ENCODE measurements at places on chromosomes 5 and 9.

GRCh38 chr5:80141681-80142080 lies 106.5 kb downstream of the THBS4 start:
- no peak for DNase-seq

DNA sequence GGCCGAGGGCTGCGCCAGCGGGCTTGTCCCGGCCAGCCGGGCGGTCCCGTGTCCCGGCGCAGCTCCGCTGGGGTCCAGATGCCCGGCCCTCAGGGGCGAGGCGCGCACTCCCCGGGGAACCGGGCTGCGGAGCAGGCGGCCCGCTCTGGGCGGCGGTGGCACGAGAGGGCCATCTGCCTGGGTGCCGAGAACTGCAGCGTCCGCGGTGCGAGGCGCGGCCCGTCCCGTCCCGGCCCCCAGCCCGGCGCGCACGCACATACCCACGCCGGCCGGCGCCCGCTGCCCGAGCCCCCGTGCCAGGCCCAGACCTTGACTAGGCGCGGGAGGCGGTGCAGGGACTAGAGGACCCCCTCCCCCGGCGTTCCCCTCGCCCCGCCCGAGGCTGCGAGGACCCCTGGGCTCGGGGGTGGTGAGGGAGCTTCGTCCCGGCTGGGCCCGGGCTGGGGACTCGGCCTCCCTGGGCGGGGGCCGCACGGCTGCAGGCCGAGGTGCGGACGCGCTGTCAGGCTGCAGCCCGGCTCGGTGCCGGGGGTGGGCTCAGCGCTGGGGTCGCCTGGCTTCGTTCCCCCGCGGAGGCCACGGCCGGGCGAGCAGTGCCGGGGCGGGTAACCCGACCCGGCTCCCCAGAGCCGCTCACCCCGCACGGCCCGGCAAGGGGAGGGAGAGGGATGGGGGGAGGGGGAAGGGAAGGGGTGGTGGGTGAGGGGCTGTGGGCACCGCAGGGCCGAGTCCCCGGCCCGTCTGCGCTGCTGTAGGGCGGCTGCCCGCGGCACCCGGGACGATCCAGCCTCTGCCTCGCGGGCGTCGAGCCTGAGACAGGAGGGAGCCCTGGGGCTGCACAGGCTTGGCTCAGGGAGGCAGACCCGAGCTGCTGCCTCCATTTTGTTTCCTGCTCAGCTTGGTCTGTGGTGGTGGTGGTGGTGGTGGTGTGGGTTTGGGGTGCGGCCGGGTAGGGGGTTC lies 1.2 kb upstream of the NSD1 start:
- peak; percentile 19 for DNase-seq

GRCh38 chr5:922436-923280 lies 30.0 kb downstream of the TRIP13 start:
- DNase-seq, result no peak

GRCh38 chr5:135039271-135040033 lies 5.4 kb upstream of the PITX1 start:
- DNase-seq, result no peak

GRCh38 chr5:6143523-6143922 lies 234.8 kb downstream of the MED10 start:
- no peak for DNase-seq

DNA sequence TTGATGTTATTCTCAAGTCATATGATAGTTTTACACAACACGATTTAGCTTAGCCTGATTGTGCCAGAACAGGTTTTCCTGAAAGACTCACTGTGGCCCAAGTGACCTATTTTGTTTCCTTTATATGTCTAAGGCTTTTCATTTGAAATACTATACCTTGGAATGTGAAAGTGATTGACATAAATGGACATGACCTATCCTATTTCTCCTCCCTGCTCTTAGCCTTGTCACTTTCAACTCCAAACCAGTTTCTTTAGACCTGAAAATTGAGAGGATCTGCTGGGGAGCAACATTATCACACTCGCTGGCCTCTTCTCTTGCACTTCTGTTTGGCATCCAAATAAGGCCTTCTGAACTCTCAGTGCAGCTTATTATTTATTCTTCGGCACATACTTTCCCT lies 496.8 kb downstream of the MAT2B start:
- DNase-seq, result no peak

DNA sequence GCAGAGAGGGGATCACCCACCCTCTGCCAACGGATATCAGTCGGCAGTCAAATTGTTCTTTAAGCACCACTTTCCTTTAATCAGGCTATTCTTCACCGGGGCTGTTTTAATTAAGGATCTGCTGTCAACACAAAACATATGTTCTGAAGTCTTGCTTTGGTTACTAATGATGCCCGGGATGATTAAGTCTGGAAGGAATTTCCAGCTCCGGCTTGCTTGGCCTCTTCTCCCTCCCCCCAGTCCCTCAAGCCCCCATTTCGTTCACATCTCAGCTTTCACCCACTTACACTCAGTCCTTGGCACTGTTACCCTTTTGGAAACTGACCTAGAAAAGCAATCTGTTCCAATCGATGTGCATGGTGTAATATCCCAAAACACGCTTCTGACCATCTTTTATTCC lies 74.7 kb downstream of the MSX2 start:
- DNase-seq, result peak; percentile 88

- DNase-seq, result no peak
These were observed 26.0 kb upstream of the C9orf72 start for GRCh38 chr9:27599102-27599869.

DNA sequence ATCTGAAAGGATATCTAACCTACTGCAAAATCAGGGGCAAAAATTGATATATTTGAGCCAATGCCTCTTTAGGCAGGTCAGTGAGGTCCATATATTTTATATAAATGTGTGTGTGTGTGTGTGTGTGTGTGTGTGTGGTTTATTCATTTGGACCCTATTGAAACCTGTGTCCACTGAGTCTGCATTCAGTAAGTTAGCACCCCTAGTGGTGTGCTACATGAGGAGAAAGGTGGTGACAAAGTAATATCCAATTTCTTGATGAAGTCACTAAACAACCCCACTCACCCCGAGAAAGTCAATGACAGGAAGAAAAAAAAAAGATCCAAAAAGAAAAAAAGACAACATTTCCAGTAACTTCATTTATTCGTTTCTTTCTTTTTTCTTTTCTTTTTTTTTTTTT lies 4.1 kb downstream of the FBXW11 start:
- peak; percentile 37 for DNase-seq

Data from fibroblast of mammary gland (primary cell).